Large intestine (tissue), 12 donors: ENCODE measurements at places on chromosomes 13 and 19.

DNA sequence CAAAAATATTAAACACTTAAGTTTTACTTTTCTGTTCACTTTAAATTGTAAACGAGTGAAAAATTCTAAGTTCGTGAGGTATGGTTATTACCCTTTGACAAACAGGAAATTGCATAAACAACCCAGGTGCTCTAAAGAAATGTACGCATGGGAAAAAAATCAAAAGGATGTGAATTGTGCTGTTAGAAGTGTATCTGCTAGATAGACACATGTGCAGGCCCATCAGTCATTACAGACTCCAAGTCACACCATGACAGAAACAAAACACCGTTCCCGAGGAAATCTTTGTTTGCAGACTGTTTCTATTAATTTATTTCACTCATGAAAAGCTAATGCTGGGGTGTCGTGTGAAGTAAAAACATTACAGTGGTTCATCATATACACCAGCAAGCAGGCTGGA, 17.0 kb upstream of the DOCK9 start:
- DNase-seq: no peak

DNA sequence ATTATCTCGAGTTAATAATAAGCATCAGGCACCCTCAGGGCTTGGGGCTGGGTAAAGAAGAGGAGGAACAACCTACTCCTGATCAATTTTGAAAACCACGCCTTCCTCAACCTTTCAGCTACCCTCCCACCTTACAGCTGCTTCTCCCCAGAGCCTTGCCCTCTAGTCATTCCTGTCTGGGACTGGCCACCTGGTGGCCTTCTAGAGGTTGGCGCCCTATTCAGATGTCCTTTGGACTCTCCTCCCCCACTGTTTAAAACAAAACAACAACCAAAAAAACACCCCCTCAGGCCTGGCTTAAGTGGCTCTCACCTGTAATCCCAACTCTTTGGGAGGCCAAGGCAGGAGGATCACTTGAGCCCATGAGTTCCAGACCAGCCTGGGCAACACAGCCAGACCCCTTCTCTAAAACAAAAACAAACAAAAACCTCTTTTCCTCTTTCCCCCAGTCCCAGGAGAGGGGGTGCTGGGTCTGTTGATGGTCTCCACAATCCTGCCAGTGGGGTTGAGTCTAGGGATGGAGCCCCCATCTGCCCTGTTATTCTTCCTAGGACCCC, 62.3 kb downstream of the CCDC70 start:
- DNase-seq: no peak

- no peak for DNase-seq
Measured at GRCh38 chr13:99265162-99265800, 7.1 kb upstream of the GPR18 start.

DNA sequence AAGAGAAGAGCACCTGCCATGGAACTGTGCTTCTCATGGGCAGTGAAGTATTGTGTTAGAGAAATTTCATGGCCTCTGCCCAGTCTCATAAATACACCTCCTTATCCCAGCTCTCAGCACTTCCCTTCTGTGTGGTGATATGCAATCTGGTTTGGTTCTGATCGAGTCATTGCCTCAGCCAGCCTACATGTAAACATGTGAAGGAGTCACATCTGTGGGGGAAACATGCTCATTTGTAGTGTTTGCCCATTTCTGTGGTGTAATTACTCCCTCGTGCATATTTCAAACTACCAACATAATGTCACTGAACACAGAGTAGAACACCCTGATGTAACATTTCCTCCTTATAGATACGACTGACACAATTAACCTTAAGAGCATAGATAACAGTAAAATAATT, 183.0 kb downstream of the DCT start:
- DNase-seq: no peak

DNA sequence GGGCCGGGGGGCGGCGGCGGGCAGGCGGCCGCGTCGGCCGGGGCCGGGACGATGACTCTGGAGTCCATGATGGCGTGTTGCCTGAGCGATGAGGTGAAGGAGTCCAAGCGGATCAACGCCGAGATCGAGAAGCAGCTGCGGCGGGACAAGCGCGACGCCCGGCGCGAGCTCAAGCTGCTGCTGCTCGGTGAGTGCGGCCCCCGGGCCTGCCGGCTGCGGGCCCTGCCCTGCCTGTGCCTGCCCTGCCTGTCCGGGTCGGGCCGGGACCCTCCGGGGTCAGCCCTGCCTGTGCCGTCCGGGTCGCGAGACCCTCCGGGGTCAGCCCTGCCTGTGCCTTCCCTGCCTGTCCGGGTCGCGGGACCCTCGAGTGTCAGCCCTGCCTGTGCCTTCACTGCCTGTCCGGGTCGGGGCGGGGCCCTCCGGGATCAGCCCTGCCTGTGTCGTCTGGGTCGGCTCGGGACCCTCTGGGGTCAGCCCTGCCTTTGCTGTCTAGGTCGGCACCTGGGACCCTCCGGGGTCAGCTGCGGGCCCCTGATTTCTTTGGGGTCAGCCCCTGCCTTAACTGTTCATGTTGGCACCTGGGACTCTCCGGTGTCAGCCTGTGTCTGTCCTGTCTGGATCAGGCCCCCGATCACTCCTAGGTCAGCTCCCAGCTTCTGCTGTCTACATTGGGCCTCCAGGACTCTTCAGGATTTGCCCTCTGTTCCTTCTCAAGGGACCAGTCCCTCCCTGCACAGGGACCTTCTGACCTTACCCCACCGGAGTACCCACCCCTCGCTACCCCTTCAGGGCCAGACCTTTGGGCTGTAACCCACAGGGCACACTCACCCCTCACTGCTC, 659 bp downstream of the GNA11 start:
- DNase-seq: no peak

DNA sequence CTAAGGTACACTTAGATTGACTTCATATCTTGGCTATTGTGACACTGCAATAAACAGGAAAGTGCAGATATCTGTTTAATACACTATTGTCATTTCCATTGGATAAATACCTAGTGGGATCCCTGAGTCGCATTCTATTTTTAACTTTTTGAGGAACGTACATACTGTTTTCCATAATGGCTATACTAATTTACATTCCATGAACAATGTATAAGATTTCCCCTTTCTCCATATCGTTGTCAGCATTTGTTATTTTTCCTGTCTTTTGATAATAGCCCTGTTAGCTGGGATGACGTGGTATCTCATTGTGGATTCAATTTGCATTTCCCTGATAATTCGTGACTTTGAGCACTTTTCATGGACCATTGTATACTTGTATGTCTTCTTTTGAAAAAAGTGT, 17.4 kb downstream of the OR7A17 start:
- no peak for DNase-seq

DNA sequence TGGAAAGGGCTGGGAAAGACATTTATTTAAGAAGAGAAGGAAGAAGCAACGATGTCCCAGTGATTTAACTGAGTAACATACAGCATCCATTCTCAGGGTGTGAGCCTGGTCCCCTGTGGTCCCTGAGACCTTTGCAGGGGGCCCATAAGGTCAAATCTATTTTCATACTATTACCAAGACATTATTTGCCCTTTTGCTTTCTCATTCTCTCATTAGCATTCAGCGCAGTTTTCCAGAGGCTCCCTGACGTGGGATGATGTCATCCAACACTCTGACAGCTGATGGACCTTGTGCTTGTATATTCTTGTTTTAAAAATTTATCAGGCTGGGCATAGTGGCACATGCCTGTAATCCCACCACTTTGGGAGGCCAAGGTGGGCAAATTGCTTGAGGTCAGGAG, 18.3 kb upstream of the HNRNPUL1 start:
- no peak for DNase-seq

DNA sequence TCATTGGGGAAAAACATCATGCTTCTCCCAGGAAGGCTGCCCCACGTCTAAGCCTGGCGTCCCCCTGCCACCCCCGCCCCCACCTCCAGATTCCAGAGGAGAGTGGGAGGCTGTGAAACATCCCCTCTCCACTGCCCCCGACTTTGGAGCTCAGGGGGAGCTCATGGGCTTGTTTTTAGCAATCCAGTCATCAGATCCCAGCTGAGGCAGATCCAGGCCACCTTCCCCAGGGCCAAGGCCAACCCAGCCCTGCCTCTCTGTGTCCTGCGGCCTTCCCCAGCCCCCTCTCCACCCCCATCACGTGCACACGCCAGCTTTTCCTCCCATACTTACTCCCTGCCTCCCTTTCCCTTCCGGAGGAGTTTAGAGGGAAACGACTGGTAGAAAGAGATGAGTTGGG, 38.8 kb downstream of the SHISA2 start:
- DNase-seq: no peak

GRCh38 chr13:49629947-49630346, 1.6 kb downstream of the ARL11 start:
- no peak for DNase-seq

DNA sequence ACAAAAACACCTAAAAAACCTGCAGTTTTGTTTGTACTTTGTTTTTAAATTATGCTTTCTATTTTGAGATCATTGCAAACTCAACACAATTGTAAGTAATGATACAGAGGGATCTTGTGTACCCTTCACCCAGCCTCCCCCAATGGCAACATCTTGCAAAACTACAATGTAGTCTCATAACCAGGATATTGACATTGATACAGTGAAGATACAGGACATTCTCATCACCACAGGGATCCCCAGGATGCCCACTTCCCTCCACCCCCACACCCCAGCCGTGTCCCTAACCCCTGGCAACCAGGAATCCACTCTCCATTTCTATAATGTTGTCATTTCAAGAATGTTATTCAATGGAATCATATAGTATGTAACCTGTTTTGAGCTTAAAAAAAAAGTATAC, 10.3 kb upstream of the C5AR2 start:
- no peak for DNase-seq

- DNase-seq: peak; percentile 54
Measured at GRCh38 chr13:76980075-76980718, 11.7 kb upstream of the CLN5 start.

- DNase-seq: no peak
Measured at GRCh38 chr13:30715372-30715756, 20.0 kb upstream of the ALOX5AP start.

DNA sequence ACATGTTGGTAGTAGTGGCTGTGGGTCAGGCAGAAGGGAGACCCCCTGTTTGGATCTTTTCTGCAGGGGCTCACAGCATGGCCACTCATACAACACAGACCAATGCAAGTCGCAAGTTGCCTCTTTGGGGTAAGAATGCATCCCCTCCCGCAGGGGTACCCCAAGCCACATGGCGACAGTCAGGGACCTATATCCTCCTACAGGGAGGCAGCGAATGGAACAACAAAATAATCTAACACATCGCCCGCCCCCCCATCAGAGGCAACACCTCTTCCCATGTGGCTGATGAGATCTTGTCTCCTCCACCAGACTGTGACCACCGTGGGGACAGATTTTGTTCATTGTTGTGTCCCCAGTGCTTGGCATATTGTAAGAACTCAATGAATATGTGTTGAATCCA, 40.7 kb upstream of the PNMA8B start:
- DNase-seq: no peak

DNA sequence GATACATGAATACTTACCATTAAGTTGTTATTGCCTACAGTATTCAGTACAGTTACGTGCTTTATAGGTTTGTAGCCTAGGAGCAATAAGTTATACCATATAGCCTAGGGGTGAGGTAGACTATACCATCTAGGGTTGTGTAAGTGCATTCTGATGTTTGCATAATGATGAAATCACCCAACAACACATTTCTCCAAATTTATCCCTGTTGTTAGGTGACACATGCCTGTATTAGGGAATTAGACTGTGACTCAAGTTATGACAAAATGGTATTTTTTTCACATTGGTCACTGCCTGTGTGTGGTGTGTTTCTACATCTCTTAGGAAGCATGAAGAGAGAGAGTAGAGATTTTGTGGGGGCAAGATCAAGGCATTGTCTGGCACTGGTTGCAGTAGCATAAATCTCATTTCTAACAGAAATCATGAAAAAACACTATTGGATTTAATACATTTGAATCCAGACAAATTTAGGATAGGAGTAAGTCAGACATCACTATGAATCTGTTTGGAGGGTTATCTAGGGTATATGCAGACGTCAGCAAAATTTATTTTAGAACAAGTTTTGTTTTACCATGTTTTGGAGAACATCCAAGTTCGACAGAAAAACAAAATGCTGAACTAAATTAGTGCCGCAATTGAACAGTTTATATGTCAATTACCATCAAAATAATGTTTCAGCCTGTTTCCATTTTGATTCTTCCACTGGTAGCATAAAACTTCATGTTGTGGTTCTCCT, 332.1 kb downstream of the LMO7 start:
- no peak for DNase-seq

DNA sequence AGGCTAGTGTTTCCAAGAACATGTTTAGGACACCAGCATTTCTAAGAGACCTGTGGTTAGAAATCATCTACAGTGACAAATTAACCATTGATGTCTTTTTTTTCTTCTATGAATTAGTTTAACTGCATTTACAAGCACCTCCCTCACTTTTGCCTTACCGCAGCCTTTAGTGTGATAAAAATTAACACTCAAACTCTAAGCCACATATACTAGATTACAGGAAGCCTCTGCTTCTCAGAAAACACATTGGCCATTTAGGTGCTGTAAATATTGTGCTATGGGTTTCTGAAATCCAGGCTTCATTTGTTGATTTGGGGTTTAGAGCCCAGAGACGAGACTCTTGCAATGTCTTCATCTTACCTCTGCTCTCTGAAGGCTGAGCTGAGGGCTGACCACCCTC, 34.6 kb upstream of the OLFM4 start:
- no peak for DNase-seq

GRCh38 chr13:93233997-93234416, 7.4 kb downstream of the GPC6 start:
- peak; percentile 14 for DNase-seq

GRCh38 chr13:43846496-43847158, 32.9 kb downstream of the CCDC122 start:
- DNase-seq: no peak

DNA sequence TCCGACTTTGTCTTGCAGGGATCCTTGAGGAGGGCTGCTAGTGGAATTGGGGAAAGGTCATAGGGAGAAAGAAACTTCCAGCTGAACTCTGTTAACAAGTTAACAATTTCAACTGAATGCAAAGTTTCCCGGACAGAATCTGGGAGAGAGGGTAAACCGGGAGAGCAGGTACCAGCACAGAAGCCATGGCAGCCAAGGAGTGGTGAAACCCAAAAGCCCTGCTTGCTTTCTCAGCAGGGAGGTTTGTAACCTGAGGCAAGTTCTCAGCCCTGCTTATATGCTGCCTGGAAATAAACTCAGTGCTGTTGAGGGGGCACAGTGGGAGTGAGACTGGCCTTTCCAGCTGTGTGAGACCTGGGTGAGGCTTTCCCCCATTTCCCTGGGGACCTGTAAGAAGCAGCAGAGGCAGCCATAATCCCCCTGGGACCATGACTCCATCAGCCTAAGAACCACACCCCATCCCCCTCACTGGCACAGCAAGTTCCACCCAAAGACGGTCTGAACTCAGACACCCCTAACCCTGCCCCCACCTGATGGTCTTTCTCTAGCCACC, 84.0 kb downstream of the SUCLA2 start:
- DNase-seq: no peak

DNA sequence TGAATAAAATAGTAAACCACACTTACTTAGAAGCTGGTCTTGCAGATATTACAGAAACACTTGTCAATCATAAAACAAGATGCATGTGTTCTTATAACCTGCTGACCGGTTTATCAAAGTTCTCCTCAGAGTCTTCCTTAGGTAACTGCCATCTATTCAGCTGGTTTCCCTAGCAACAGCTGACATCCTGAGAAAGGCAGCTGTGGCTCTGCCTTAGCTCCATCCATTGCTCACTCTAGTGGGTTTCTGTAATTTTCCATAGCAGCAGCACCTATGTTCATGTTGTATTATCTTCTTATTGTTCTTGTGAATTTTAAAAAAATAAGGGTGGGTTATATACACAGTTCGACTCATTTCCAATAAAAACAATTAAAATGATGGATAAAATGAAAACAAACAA, 87.8 kb downstream of the RAP2A start:
- no peak for DNase-seq

- DNase-seq: peak; percentile 40
Measured at GRCh38 chr13:103130146-103130545, 63.9 kb upstream of the SLC10A2 start.
